ENCODE measurements at places on chromosomes 11 and 22.
A peak's percentile ranks its signal among the peaks of the same experiment; 100 is the strongest.

- DNase-seq, result no peak
Observed at GRCh38 chr11:116232364-116232828, 540.4 kb downstream of the BUD13 start.

DNA sequence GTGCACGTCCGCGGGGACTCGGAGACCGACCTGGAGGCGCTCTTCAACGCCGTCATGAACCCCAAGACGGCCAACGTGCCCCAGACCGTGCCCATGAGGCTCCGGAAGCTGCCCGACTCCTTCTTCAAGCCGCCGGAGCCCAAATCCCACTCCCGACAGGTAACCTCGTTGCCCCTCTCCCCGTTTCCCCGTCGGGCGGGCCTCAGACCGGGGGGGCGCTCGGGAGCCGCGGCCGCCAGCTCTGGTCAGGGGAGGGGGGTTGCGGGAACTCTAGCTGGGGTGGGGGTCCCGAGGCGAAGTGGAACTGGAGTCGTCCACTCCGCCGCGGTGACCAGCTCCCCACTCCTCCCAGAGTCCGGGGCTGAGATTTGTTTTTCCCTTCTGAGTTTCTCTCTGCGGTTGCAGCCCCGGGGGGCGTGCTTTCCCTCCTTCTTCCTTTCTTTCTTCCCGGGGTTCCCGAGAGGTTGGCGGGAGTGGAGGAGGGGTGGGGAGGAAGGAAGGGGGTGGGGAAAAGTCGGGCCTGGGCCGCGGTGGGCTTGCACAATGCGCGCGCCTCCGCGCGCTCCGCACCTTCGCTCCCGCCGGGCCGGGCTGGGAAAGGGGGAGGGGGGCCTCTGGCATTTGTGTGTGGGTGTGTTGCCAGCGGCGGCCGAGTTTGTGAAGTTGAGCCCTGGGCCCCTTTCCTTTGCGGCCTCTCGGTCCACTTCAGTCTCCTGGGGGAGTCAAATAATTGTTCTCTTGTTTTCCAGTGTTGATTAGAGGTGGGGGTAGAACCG lies 952 bp downstream of the YAP1 start:
- peak; percentile 86 for DNase-seq

DNA sequence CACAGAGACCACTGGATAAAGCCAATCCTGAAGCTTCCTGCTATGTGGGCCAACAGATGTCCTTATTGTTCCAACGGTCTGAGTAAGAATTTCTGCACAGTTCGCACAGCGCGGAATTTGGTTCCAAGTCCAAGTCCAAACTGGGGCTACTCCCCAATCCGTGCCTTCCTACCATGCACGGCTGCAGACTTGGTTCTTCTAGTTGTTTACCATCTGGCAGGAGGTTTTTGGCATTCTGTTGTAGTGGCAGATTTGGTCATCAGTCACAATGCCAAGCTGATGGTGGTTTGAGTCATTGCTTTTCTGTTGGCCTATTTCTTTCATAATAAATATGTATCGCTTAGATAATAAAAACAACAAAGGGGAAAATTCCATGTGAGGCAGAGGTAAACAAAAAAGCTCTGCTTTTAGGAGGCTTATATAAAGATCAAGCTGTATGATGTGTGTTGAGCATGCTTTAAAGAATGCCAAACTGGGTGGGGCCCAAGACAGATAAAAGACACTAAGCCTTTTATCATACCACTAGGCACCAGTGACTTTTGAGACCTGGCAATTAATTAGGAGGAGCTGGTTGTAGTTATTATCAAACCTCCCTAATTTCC lies 52.5 kb upstream of the SYN3 start:
- DNase-seq, result no peak

- no peak for DNase-seq
Observed at GRCh38 chr11:84922836-84923235, 704.3 kb downstream of the DLG2 start.

DNA sequence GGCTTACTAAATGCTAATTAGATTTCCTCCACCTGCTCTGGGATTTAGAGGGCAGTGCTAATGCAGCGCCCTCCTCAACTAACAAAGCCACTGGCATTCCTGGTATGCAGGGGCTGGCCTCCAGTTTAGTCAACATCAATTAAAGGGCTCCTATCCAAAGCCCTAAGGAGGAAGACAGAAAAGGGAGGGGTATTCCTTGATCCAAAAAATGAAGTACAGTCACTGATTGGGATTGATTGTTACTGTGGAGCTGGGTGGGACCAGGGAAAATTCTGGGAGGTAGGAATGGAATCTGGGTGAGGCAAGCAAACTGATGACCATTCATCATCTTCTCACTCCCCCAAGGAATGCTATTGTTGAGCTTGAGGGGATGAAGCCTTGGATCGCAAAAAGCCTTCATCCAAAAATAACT lies 52.2 kb downstream of the GAB2 start:
- DNase-seq, result peak; percentile 35

- no peak for DNase-seq
Observed at GRCh38 chr11:1778141-1778911, 14.6 kb upstream of the CTSD start.

DNA sequence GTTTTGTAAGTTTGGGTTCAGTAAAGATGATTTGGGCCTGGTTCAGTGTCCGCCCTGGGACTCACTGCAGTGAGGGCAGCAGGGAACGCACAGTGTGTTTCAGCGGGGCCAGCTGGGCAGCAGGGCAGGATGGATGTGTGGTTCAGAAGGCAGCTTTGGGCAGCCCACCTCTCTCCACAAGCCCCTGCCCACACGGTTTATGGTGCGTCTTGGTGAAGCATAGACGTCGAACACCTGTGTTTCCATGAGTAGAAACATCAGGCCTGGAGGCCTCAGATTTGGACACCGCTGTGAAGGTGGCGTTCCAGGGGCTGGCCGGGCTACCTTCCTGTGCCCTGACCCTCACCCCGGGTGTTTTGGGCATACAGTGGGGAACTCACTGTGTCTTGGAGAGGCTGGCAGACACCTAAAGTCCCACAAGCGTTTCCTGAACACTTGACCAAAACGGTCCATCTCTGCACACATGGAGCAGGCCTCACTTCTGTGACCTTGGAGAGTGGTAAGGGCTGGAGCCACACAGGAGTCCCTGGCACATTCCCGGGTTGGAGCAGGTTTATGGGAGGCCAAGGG lies 59.0 kb downstream of the ST14 start:
- DNase-seq, result no peak

DNA sequence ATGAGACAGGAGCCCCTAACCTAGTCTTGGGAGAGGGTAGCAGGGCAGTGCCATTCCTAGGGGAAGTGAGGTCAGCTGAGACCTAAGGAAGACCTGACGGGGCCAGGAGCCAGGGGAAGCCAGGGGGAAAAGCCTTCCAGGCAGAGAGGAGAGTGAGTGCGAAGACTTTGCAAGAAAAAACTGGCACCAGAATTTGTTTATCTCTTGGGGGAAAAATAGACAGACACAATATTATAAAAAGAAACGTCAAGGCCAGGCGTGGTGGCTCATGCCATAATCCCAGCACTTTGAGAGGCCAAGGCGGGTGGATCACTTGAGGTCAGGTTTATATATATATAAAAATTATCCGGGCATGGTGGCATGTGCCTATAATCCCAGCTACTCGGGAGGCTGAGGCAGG lies 26.9 kb upstream of the TESMIN start:
- DNase-seq, result no peak

DNA sequence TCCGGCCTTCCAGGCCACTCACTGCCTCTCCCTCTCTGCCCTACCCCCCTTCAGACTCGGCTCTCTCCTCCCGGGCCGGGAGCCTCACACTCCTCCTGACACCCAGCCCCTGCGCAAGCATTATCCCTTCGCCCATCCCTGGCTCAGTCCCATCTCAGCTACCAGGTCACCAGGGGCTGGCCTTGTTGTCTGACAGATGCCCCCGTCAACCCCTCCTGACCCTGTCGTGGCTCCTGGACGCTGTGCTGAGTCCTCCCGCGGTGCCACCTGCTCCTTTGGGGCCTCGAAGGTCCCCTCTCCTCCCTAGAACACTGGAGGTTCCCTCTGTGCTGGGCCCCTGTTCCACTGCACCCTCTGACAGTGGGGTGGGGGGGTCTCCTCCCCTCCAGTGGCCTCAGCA lies 32.9 kb downstream of the TRMU start:
- no peak for DNase-seq

GRCh38 chr11:115458877-115459276 lies 45.3 kb downstream of the CADM1 start:
- DNase-seq, result no peak

GRCh38 chr11:46665356-46665755 lies 35.1 kb downstream of the ARHGAP1 start:
- DNase-seq, result no peak

GRCh38 chr11:69949327-69949726 lies 128.8 kb upstream of the ANO1 start:
- DNase-seq, result peak; percentile 86

- DNase-seq, result no peak
Observed at GRCh38 chr11:269146-269890, 8.9 kb upstream of the NLRP6 start.

- no peak for DNase-seq
Observed at GRCh38 chr11:15307619-15308024, 192.9 kb downstream of the INSC start.

DNA sequence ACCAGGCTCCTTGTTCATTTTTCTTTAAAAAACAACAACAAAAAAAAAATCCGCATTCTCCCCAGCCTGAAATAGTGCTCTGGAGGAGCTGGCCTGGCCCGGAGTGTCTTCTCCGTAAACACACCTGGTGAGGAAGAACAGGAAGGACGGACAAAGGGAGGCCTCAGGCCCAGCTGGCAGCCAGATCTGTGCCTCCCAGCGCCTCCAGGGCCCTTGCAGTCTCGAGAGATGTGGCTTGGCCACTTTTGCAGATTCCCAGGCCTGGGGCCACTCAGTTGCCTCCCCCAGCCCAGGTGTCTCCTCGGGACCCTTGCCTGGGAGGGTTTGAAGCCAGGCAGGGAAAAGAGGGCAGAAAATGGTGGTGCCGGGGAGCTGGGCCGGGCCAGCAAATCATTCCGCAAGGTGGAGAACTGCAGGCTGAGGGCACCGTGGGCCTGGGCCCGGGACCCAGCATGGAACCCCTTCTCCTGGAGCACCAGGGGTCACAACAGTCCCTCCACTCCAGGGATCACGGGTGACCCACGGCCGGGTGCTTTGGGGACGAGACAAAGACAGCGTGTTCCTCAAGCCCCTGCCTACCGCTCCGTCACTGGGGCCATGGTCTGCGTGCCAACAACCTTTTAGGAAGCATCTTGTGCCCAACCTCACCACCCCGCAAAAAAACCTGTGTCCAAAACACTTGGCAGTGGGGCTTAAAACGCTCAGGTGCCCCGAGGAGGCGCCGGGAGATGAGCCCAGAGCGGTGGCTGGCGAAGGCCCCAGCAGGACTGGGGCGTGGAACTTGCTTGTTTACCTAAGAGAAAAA lies 67.1 kb upstream of the WNT7B start:
- no peak for DNase-seq

DNA sequence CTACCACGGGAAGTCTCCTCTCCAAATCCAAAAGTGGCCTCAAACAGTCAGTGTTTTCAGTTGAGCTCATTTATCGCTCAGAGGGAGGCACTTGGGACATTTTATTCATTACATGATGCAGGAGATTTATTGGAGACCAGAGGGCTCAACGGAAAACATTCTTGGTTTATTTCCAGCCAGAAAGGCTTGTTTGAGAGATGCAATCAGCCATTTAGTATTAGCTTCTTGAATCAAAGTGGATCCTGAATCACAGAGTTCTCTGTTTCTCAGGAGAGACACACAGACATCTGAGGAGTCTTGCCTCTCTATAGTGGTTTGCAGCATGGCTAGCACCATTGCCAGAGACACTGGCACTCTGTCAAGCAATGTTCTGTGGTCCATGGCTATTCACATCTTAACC lies 31.5 kb downstream of the CD44 start:
- no peak for DNase-seq

DNA sequence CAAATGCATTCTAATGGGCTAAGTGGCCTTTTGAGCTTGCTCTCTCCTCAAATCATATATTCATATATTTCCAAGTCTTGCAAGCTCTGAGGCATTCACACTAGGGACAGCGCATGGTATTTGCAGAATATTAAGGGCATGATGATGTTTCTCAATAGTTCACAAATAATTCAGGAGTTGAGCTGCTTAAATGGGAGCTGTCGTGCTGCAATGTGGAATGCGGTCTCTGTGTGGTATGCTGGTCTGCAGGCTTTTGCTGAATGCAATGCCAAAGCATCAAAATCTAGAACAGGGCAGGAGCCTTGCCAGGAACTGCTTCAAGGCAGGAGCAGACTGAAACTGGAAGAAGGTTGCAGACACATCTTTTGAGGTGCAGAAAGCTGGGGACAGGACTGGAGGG lies 1060.0 kb downstream of the TBC1D22A start:
- no peak for DNase-seq

DNA sequence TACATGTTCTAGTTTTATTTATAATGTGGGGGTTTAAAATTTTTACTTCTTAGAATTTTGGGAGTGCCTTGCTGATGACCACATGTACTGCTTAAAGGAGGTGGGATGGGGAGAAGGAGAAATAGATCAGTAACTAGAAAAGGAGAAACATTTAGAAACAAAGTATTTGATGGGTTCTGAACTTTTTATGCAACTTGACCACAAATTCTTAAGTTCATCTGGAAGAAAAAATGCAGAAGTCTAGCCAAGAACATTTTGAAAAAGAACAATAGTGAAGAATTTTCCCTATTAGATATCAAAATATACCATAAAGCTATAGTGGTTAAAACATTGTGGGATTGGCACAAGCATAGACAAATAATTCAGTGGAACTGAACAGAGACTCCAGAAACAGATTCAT lies 73.3 kb upstream of the AMPD3 start:
- DNase-seq, result no peak

DNA sequence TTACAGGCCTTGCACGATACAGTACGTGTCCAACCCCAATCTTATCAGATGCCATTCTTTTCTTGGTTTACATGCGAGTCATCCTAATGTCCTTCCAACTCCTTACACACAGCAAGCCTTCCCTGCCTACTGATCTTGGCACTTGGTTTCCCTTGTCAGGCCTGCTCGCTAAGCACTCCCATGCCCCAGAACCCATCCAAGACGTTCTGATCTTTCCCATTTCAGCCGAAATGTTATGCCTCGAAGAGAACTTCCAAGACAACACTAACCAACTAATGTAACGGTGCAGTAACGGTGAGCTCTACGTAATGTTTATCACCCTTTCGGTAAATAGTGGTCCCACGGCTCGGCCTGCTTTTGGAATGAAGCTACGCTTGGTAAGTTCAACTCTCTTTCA lies 521 bp downstream of the PES1 start:
- no peak for DNase-seq

DNA sequence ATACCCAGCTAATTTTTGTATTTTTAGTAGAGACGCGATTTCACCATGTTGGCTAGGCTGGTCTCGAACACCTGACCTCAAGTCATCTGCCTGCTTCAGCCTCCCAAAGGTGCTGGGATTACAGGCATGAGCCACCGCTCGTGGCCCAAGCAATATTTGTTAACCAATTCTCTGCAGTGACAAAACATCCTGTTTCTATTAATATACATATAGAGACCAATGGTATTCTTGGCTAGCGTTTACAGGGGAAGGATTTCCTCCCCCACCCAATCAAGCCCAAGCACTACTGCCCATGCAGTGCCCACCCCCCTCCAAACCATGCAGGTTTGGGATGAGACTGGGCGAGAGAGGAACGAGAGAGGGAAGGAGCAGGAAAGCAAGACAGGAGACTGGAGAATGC lies 53.1 kb downstream of the APOL3 start:
- no peak for DNase-seq
